Endodermal cell (in vitro differentiated cells): ENCODE measurements at places on chromosomes 2 and 18.

- peak; percentile 49 for DNase-seq
These were observed 3.2 kb downstream of the PIGN start for GRCh38 chr18:62183578-62184195.

DNA sequence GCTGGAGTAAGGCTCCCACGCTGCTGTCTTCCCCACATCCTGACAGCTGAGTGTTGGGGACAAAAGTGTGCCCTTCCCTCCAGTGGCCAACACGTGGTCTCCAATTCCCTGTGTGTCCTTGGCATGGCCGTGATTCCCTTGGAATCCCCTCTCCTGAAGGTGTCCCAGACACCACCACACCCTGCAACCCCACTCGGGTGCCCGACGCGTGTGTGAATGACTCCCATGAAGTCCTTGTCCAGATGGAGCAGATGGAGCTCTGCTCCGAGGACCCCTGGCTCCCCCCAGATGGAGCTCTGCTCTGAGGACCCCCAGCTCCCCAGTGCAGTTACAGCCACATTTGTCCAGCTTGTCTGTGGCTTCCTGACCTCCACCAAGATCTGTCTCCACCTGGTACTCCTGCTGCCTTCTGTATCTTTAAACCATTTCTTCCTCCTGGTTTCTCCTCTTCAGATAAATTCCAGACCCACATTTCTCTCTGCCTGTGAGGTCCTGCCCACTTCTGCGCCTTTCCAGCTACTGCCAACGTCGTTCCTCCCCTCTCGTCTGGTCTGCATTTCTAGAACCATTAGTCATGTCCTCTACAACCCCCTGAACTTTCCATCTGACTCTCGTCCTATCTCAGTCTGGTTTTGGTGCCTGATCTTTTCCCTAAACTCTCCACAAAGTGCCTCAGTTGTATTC is 86.8 kb upstream of the PXDN start:
- no peak for DNase-seq

DNA sequence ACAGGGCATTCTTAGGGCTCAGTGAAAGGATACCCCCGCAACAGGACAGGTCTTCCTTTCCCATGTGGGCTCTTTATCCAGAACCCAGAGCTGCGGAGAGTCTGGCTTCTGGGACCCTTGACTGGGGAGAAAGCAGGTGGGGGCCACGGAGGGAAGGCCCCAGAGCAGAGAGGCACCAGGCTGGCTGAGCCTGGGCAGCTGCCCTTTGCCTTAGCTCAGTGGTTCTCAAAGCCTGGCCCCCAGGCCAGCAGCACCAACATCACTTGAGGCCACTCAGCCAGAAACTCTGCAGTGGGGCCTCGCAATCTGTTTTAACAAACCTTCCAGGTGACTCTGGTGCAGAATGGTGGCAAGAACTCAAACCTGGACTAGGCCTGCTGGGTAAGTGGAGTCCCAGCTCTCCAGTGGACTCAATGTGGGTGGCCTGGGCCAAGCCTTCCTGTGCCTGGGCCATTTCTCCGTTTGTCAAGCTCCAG is 1.6 kb upstream of the TMEM37 start:
- DNase-seq = no peak

DNA sequence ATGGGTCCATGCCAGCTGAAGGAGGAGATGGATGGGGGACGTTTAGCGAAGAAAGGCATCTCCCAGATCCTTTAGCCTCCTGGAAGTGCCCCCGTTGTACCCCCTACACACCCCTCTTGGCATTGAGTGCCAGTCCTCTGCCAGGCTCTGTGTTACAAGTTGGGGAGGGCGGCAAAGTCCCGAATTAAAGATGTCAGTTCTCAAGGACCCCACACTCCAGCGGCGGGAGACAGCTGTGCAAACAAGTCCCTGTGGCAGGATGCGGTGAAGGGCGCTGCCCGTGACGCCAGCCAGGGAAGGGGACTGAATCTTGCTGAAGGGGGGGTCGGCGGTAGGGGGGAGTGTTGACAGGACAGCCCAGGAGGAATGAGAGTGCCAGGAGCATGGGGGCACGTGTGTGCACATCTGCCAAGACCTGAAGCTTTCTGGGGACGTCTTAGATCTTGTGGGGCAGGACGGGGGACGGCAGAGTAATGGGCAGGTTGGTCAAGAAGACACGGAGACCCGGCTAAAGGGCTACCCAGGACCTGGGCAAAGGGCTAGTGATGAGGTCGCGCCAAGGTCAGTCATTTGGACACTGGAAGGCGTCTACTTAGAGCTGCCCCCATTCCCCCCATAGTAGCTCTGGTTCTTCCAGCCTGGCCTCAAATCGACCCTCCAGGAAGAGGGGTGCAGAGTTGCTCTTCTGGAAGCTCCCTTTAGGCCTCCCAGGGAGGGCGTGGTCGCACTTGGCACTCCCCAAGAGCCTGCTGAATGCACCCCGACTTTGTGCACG is 2.8 kb upstream of the CTDSP1 start:
- peak; percentile 81 for DNase-seq

GRCh38 chr2:114821055-114821454 is 378.6 kb downstream of the DPP10 start:
- DNase-seq = peak; percentile 71

GRCh38 chr18:73535189-73535588 is 612.4 kb downstream of the FBXO15 start:
- no peak for DNase-seq

DNA sequence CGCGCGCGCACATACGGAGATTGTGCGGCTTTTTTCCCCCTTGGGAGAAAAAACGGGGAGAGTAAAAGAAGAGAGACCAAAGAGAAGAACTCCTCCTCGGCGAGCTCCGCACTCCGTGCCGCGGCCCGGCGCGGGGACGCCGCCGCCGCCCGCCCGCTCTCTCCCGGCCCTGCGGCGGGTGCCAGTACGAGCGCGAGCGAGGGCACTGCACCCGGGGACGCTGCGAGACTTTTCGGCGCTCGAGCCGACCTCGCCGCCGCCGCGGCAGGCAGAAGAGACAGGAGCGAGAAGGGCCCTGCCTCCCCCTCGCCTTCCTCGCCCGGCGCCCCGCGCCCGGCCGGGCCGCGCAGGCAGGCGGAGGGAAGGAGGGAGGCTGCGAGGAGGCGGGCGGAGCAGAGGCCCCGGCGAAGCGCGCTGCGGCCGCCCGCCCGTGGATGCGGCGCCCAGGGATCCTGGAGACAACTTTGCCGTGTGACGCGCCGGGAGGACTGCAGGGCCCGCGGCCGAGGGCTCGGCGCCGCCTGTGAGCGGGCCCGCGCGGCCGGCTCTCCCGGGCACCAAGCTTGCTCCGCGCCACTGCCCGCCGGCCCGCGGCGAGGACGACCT is 857 bp upstream of the INHBB start:
- DNase-seq = peak; percentile 73

DNA sequence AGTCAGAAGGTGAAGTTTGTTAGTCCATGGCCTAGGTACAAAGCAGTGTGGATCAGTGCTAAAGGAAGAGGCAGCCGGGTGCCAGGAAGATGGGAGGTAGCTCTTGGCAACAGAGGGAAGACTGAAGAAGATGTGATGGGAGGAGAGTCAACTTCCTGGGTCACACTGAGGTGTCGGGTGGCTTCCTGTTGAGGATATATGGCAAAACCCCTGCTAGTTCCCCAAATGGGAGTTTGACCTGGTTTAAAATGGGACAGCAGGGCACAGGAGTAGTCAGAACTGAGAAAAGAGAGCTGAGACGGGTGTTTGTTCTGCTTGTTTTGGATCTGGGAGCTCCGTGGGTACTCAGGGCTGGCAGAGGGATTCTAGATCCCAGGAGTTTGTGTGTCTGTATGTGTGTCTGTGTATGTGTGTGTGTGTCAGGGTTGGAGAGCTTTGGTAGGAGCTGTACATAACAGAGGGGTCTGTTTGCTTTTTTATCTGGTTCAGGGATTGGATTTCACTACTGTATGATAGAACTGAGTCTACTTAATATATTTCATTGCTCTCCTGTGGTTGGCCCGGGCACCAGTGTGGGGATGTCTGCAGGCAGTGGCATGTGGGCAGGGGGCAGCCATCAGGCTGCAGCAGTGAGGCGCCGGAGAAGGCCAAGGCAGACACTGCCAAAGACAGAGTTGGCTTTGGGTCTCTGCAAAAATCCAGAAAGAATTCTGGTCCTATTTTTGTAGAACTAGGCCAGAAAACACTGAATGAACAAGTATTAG is 17.1 kb downstream of the MXD1 start:
- DNase-seq = no peak

DNA sequence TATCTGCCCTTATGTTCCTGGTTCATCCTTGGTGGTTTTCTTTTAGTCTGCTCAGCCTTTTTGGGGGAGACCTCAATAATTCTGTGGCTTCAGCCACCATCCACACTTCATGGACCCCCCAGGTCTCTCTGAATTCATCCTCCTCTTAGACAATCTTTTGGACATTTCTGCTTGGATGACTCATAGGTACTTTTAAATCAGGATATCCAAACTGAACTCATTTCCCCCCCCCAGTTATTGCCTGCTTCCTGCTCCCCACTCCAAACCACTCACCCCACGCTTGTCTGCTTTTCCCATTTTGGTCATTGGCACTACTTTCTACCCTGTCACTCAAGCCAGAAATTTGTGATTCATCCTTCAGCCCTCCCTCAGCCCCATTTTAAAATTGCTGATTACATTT is 78.5 kb downstream of the TANC1 start:
- DNase-seq = no peak

DNA sequence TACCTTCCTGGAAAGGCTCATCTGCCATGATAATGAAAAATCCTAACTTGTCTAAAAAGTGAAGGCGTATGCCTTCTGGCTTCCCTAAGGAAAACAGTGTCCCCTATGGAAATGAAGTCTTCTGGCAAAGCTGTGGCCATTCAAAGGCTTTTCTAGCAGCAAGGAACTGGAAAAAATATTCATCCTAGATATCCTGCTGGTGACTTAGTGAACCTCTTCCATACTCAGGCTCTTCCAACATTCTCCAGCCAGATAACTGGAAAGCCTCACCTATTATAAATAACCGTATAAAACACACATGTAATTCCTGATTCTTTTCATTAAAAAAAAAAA is 84.7 kb downstream of the RBMS1 start:
- no peak for DNase-seq

DNA sequence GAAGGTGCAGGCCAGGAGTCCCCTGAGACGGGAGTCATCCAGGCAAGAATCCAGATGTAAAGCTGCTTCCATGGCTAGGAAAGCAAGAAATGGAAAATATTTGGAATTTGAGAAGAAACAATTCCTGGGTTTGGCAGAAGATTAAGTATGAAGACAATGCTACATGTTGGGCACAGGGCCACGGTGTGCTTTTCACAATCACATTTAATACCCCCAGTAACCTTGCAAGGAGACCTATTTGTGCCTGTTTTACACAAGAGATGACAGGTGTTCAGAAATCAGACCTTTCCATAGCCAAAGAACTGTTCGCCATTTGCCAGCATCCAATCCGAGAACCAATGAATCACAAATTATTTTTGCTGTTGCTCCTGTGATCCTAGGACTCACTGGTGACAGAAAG is 50.5 kb downstream of the KCTD1 start:
- no peak for DNase-seq

- DNase-seq = no peak
These were observed 154.3 kb upstream of the CWC22 start for GRCh38 chr2:180161415-180161814.

- DNase-seq = no peak
These were observed 15.8 kb downstream of the ZNF236 start for GRCh38 chr18:76838182-76838581.

DNA sequence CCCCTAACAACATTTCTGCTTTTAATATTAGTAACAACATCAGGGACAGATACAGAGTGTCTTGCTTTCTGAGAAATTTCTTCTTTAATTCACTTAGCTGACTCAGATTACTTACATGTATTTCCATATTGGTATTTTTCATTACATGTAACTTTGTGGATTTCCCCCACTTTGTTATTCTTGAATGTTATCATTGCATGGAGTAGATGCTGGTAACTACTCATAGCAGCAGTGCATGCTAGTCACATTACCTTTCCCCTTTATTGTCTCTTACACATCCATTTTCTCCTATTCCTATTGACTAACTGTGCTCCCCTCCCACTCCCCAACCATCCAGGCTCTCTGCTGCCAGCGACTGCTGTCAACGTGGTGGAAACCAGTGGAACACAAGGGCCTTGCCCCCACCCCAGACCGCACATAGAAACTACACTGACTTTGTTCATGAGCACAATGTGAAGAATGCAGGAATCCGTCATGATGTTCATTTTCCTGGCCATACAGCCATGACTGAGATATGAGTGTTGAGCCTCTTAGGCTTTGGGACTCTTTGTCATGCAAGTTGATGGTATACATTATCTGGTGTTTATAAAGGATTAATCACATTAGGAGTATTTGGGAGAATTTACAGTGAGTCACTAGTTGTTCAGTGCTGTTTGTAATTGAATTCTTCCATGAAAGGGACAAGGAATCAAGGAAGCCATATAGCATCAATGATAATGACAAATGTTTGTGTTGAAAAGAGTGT is 91.0 kb downstream of the EPB41L5 start:
- no peak for DNase-seq

DNA sequence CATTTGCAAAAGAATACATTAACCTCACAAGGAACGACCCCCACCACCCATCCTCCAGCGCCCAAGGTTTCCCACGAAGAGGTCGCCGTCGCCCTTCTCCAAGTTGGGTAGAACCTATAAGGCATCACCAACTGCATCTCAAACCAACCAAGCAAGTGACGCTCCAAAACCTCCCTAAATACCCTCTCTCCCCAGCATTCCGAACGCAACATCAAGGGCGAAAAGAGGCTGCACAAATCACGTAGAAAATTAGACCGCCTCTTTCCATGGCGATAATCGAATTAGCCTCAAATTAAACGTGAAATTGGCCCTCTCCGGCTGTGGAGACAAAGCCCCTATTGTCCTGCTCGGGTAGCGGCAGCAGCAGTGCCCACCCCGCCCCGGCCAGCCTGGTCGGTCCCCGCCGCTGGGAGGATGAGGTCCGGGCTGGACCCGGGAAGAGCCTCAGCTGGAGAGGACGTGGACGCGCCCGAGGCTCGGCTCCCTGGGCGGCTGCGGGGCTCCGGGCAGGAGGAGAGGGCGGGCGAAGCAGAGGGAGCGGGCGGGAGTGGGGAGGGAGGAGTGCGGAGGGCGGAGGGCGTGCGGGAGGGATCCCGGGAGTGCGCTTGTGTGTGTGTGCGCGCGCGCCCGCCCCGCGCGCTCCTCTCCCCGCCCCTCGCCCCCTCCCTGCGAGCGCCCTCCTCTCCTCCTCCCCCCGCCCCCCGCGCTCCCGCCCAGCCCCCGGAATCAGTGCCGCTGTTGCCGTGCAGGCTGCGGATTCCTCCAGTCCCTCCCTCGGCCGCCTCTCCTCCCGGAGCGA is at the start of gene SPTBN1:
Gene SPTBN1, plus strand, starts transcription at position 765 of the 799 bp plus-strand sequence. CDS start 70,092 bp downstream, outside the sequence.
- peak; percentile 95 for DNase-seq

DNA sequence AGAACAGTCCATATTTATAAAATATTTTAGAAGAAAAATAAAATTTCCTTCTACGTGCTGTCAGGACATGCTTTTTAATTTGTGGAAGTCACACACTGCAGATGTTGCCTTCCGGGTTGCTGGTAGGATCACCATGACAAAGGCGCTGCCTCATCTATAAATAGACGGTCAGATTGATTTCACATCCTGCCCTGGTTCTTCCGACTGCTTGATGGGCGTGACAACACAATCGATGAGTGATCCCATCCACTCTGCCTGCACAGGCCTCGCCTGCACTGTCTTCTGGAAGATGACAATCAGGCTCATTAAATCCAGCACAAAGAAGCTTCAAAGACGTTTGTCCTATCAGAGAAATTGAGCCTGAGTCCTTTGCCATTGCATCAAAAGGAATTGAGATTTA is 318.9 kb upstream of the TRIB2 start:
- DNase-seq = no peak
